ENCODE measurements at places on chromosomes 6 and 20. TPM values are rescaled to one million over a fixed set of nuclear protein-coding genes. Genes with fewer than 3 reads are reported as not detected.

The PDCD2 gene
- total RNA-seq = 43.0 TPM

The B3GAT2 gene
- total RNA-seq = not detected

The FAM162B gene
- total RNA-seq = 11.5 TPM

The PTCRA gene
- total RNA-seq = not detected

The PKIB gene
- 6.5 TPM for total RNA-seq

Measured in smooth muscle cell of the pulmonary artery (primary cell).